ACHN (cell line): ENCODE measurements at places on chromosomes 5 and 9.

DNA sequence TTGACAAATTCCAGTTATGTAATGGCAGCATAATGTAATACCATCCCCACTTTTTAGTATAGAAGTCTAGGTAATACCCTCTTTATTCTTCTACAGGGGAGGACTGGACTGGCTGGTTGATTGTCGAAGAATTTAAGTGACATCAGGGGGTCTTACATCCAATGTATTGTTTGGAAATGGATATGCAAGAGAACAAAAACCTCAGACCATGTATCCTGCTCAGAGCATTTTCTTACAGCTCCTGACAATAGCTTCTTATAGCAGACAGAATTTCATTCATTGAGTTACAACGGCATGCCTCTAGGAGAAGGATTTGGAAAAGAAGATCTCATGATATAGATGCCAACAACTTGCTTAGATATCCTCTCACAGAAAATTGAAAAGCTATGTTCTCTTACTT is 2032.3 kb downstream of the EFNA5 start:
- DNase-seq, result no peak

DNA sequence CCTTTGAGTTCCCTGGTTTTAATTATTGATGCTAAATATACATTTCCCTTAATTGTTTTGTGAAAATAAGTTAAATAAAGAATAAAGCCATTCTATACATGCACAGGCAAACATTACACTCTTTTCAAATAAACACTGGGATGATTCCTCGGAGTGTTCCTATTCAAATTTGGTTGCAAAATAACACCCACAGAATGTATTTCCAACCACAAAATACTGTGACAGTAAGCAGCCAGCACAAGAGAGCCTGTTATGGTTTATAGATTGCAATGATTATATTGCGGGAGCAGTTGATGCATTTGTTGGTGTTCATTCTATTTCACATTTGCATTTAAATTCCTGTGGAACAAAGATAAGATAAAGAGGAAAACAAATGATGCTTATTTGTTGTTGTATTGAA is 632.6 kb upstream of the WWC1 start:
- DNase-seq, result no peak

GRCh38 chr5:57499262-57500050 is 16.8 kb upstream of the ACTBL2 start:
- DNase-seq, result peak; percentile 65

- no peak for DNase-seq
These were observed 381.8 kb upstream of the KIF2A start for GRCh38 chr5:61924251-61924650.

- no peak for DNase-seq
These were observed 398.0 kb downstream of the ENC1 start for GRCh38 chr5:74242516-74242915.

- no peak for DNase-seq
These were observed 21.7 kb downstream of the SLC30A5 start for GRCh38 chr5:69115526-69115925.

DNA sequence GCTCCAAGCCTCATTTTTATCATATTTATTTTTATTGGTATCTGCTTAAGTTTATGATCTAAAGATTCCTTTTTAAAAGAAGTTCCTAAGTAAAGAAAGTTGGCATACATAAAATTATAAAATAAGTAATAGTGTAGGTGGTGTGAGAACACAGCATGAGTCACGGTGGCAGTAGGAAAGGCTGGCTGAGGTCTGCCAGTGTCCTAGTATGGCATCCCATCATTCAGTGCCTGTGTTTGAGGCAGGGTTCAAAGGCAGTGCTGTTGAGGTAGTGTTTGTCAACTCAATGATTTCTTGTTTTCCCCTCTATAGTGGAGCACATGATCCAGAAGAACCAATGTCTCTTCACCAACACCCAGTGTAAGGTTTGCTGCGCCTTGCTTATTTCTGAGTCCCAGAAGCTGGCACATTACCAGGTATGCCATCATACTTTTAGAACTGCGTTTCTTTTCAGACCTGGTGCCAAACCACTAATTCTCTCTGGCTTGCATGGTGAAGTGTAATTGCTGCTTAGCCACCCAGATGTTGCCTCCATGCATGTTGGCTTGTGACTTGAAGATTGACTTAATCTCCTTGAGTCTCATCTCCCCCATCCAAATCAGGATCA is 18.4 kb downstream of the ZNF346 start:
- no peak for DNase-seq

GRCh38 chr5:69416180-69416579 is 1.3 kb downstream of the MARVELD2 start:
- DNase-seq, result no peak

GRCh38 chr5:137754961-137755762 is 999 bp upstream of the HNRNPA0 start:
- no peak for DNase-seq

DNA sequence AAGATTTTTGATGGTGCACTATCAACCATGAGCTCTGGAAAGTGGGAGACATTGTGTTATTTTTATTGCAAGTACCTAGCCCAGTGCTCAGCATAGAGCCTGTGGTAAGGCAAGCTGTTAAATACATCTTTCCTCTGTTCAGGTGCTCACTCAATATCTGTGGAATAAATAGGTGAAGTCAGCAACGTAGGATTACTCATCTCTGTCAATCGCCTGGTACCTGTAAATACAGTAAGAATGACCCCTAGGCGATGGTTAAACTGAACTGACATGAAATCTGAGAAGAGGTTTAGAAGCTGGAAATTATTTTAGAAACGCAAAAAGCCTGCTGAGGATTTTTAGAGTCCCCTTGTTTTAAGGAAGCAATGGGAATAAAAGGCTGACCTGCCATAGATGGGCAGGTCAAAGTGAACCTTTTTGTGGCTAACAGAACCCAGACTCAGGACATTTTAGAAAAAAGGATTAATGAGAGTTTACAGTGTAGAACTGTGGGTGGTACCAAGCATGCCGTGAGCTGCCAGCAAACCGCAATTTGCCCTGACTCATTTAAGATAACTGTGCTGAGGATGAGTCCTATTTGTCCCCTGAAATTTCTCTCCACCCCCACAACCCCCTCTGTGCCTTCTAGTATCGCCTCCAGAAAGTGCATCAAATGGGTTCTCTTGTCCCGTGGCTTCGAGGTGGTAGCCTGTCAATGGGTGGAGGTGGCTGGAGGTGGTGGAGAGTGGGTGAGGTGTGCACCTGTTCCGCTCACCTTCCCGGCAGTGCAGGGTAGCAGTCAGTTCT is 375.1 kb downstream of the MED10 start:
- no peak for DNase-seq

GRCh38 chr9:27407491-27407890 is 110.5 kb upstream of the EQTN start:
- no peak for DNase-seq

DNA sequence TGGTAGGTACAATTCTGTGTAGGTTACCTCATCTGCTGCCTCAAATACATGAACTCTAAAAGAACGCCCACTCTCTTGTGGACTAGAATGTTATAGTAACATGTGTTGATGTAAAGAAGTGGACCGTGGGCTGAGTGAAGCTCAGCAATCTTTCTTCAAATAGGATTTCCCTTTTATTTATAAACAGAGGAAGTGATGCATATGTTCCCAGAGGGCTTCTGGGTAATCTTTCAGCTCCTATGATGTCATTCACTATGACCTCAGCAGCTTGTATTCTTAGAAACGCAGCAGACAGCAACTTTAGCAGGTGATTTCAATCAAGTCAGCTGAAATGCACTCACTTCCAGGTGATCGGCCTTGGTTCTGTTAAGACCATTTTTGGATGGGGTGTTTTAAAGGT is 14.4 kb downstream of the F2RL2 start:
- DNase-seq, result peak; percentile 10

GRCh38 chr9:89408628-89409101 is 89.2 kb downstream of the SEMA4D start:
- no peak for DNase-seq

DNA sequence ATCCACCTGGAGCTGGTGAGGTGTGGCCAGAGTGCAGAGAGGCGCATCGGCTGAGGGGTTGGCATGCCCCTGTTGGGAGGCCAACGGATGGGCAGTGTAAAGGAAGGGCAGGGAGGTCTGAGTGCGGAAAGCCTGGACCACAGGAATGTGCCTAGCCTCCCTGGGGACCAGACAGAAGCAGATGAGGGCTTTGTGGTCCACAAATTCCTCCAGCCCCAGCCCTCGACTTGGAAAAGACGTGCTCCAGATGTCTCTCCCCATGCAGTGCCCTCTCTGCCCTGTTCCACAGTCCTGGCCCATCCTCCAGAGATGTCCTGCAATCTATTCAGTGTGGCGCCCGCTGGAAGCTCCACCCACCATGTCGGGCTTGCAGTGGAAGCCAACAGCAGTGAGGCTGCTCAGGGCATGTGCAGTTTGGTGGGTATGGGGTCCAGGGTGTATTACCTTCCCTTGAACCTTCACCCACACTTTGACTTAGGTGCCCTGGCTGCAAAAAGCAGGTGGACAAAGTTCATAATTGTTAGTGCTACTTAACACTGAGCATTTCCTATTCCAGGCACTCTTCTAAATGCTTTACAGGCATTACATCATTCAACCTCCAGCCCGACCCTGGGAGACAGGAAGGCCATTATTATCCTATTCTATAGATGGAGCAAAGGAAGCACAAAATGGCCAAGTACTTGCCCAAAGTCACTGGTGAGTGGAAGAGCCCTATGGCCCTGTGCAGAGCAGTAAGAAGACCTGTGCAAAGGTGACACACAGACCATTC is 120.2 kb upstream of the SLC25A48 start:
- no peak for DNase-seq

- no peak for DNase-seq
These were observed 72.9 kb downstream of the ANGPTL2 start for GRCh38 chr9:127049581-127049980.

DNA sequence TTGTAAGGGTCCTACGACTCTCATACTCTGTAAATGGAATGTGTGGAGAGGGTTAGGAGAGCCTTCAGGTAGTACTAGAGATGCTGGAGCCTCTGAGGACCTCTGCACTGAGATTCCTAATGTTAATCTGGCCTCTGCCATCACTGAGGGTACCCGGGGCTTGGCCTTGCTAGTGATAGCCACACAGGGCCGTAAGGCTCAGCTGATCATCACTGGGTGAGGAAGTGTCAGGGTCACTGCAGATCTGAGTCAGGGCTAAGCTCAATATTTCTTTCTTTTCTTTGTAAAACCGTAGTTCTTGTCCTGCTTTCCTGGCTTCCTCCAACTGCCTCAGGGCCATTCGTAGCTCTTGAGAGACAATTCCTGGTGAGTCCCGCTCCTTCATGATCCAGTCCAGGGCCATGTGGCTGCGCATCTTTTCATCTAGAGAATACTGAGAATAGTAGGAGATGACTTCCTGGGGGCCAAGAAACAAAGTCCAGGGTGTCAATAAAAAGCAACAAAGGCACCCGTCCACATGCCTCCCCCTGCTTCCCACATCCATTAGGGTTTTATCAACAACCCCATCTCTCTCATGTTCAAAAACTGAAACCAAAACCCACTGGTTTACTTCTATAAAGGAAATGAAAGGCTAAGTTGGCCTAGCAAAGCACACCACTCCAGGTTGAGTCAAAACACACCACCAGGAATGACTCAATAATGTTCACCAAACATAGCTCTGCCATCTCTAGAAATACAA is 47.7 kb downstream of the LIX1 start:
- no peak for DNase-seq

- DNase-seq, result no peak
These were observed 80.7 kb upstream of the ADAMTS19 start for GRCh38 chr5:129379406-129379805.
